NCI-H2081 treated with DMSO at 0.1 percent for 48 hours (cell line): ENCODE measurements at places on chromosomes 7 and 10.

DNA sequence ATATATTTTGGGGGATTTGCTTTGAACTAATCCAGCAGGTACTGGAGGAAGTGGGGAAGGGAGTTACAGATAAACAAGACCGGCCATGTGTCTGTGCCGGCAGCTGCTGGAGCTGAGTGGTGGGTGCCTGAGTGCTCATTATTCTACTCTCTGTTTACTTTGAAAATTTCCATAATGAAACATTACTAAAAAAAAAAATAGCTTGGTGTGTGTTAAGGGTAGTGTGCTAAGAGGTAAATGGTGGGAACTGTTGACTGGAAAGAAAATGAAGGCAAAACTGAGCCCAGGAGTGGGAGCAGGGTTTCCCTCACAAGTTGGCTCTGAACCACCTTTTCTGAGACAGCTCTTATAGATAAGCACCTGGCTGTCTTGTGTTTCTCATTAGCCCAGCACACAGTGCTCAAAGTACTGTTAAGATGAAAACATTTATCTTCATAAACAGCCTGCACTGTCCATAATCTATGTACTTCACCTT, 50.6 kb downstream of the PARD3 start:
- DNase-seq: peak; percentile 20

GRCh38 chr7:139626817-139627216, 103.3 kb downstream of the CLEC2L start:
- DNase-seq: no peak

- no peak for DNase-seq
Measured at GRCh38 chr10:84026821-84027257, 112.5 kb upstream of the GHITM start.

- no peak for DNase-seq
Measured at GRCh38 chr7:13286916-13287315, 599.5 kb downstream of the ARL4A start.

GRCh38 chr7:16492513-16493062, 27.1 kb upstream of the SOSTDC1 start:
- no peak for DNase-seq

DNA sequence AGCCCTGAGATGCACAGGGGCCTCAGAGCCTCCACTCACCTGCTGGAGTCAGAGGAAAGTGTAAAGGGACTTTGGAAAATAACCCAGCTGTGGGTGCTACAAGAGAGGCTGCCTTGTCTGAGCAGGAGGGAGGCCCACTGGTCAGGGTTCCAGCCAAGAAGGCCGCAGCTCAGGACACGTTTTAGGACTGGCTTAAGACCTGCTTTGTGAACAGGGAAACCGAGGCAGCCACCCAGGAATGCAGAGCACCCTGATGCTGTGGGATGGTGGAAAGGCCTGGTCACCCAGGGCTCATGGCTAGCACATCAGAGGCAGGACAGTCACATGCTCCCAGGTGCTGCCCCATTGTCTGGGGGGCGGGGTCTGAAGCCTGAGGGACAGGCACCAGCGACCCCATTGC, 38.9 kb upstream of the CHST15 start:
- no peak for DNase-seq

GRCh38 chr10:105682911-105683310, 1041.8 kb downstream of the SORCS3 start:
- no peak for DNase-seq

GRCh38 chr10:128029731-128030369, 96.4 kb downstream of the MKI67 start:
- no peak for DNase-seq

GRCh38 chr10:28359334-28359733, 56.5 kb upstream of the MPP7 start:
- DNase-seq: no peak

DNA sequence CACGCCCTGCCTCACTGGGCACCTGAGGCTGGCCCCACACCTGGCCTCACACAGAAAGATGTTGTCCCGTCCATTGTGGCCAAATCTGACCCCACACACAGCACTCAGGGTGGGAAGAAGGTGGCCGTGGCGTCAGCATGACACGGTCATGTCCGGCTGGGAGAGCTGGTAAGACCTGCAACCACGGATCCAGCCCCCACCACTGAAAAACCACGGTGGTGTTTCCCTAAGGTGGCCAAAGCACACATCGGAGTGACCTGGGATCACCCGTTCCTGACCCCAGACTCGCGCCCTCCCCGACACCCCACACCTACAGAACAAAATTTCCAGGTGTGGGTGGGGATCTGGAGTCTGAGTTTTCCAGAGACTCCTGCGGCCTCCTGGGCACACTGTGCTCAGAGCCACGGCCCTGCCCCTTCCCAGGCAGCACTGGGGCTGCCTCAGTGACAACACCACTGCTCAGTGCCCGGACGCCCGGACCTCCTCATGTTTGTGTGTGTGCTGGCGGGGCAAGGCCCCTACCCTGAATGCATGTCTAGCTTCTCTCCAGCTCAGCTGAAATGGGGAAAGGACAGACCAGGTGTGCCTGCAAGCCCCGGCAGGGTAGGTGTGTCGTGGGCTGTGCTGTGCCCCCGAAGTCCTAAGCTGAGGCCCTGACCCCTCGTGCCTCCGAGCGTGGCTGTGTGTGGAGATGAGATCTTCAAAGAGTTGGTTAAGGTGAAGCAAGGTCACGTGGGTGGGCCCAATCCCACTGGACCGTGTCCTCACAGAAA, 36.1 kb downstream of the STK32C start:
- no peak for DNase-seq

DNA sequence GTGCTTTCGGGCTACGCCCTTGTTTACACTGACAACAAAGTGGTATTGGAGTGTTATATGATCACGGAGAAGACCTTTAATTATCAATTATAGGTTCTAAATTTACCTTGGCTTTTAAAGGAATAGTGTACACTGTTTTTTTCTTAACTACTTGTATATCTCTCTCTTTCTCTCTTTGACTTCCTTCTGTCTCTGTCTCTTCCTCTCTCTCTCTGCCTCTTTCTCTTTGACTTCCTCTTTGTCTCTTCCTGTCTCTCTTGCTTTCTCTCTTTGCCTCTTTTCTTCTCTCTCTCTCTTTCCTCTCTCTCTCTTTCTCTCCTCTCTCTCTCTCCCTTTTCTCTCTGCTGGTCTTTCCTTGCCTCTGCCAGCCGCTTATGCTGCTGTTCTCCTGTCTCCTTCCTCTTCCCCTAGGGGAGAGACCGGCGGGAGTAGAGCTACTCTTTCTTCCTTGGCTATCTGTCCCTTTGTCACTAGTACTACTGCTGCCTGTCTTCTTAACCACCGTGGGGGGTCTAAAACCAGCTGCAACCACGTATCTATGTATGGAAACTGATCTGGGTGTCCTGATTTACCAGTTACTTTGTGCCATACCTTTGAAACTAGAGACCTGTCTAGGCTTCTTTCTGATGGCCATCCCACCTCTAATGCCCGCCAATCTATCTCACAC, 36.9 kb upstream of the GSDME start:
- no peak for DNase-seq

- DNase-seq: no peak
Measured at GRCh38 chr10:132983252-132984007, 41.1 kb upstream of the CFAP46 start.

GRCh38 chr7:2273866-2274265, 31.8 kb downstream of the NUDT1 start:
- DNase-seq: no peak

- DNase-seq: peak; percentile 19
Measured at GRCh38 chr7:123682690-123683089, 27.0 kb downstream of the LMOD2 start.

GRCh38 chr7:81627536-81628287, 142.1 kb downstream of the HGF start:
- DNase-seq: no peak

- DNase-seq: no peak
Measured at GRCh38 chr10:79277579-79278269, 69.5 kb upstream of the PPIF start.

- DNase-seq: no peak
Measured at GRCh38 chr10:48800007-48800675, 115.5 kb downstream of the WDFY4 start.

DNA sequence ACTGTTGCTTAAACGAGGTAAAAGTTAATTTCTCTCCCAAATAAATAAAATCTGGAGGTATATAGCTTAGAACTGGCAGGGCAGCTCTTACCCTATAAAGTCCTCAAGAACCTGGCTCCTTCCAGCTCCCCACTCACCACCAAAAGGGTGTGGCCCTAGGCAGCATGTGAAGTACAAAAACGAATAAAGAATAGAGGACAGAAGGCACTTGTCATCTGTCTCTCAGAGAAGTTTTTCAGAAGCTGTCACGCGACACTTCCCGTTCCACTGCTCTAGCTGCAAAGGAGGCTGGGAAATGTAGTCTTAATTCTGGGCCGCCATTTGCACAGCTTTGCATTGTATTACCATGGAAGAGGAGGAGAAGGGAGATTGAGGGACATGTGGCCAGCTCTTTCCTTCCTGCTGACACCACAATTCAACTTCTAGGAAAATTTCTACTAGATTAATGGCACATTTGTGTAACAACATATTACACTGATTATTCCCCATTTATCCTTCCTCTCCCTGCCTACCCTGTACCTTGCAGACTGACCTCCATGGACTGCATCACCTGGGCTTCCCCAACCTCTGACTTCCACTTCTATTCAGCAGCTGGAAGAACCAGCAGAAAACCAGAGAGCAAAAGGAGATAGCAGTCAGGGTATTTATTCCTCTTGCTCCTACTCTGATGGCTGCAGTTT, 62.2 kb downstream of the CCDC71L start:
- peak; percentile 94 for DNase-seq

- DNase-seq: no peak
Measured at GRCh38 chr10:92757066-92757710, 67.4 kb downstream of the HHEX start.

DNA sequence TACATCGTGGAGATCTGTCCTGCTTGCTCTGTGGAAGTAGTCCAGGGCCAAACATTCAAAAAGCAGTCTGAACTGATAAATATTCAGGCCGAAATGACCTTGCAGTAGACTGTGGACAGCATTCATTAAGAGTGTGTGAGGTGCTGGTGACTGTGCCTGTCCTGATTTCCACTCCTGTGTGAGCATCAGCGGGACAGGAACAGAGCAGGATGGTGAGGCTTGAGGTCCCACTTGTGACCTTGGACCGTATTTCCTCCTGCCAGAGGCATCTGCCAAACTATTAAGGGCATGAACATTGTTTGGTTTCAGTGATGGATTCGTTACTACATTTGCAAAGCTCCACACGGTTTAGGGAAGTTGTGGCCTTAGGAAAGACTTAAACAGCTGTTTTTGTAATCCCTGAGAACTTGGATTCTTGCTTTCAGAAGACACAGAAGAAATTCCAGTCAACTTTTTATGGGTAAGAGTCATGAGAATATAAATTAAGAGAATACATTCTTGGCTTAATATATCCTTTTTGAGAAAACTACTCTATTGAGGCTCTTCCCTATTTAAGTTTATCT, 32.8 kb downstream of the CCNY start:
- DNase-seq: no peak

- no peak for DNase-seq
Measured at GRCh38 chr7:135911099-135911498, 66.1 kb downstream of the MTPN start.

DNA sequence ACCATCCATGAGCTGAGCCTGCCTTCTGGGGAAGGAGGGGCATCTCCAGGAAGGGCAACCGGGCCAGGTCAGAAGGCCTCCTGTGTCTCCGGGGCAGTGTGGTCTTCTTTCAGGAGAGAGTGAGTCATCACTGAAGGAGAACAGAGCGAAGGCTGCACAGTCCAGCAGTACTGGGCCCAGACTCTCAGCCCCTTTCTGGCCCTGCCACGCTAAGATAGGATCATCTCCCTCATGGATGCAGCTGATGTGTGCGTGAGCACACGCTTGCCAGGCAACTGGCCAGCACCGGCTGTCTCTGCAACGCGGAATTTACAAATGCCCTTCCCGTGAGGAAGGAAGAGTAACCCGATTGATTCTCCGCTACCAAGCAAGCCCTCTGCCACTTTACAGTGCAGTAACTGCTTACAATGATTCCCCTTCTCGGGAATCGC, 328.2 kb downstream of the TNS3 start:
- no peak for DNase-seq

DNA sequence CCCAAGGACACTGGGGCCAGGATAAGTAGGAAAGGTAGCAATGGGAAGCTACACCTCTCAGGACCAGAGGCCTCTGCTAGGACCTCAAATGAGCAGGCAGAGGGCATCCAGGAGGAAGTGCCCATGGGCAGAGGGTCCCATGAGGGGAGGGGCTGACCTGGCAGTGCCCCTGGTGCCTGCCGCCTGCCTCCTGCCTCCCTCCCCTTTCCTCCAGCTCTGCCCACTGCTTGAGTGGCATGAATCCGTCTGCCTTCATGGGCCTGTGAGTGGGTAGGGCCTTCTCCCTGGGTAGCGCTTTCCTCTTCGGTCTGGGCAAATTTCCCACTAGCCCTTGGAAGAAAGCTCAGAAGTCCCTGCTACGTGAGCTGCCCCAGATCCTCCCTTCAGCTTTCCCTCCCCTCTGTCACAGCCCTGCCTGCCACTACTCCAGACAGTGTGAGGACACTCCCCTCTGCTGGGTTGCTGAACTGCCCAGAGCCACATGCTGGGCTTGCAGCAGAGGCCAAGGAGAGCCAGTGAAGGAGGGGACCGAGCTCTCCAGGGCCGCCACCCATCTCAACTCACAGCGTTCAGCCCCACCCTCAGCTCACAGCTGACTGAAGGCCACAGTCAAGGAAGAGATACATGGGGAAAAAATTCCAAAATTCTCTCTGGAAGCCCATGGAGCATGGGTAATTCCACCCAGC, 141.4 kb downstream of the ARHGAP22 start:
- no peak for DNase-seq

DNA sequence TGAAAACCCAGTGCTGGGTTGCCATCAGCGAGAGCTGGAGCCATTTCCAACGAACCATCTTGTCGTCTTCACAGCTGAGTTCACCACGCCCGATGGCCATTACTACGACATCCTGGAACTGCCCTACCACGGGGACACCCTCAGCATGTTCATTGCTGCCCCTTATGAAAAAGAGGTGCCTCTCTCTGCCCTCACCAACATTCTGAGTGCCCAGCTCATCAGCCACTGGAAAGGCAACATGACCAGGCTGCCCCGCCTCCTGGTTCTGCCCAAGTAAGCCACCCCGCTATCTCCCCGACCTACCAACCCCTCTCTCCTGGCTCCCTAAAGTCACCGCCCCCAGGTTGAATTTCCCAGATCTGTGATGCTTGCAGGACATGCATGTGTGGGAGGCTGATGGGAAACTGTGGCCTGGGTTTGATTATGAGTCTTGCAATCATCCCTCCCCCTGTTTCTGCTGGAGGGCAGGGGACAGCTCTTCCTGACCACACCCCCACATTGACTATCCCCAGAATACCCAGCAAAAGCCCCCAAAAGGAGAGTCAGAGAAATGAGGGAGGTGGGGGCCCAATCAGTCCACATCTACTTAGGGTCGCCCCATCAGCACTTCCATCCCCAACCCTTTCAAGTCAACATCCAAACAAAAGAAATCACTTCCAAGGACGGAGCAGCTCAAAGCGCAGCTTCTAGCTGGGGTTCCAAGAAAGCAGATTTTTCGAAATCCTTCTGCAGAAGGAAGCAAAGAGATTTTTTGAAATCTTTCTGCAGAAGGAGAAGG, 6.9 kb downstream of the SERPINE1 start:
- DNase-seq: no peak

GRCh38 chr10:86489071-86489810, 32.4 kb downstream of the WAPL start:
- DNase-seq: no peak
